ENCODE measurements at places on chromosomes 4 and X. TPM values are rescaled to one million over a fixed set of nuclear protein-coding genes. Genes with fewer than 3 reads are reported as not detected.

DNA sequence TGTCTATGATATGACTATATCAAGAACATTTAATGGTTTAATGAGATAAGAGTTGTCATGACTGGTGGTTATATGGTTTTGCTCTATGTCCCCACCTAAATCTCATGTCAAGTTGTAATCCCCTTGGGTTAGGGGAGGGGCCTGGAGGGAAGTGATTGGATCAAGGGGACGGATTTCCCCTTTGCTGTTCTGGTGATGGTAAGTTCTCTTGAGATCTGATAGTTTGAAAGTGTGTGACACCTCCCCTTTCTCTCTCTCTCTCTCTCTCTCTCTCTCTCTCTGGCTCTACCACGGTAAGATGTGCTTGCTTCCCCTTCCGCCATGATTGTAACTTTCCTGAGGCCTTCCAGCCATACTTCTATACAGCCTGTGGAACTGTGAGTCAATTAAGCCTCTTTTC, 803.4 kb downstream of the TRIML1 start:
- DNase-seq, result no peak

DNA sequence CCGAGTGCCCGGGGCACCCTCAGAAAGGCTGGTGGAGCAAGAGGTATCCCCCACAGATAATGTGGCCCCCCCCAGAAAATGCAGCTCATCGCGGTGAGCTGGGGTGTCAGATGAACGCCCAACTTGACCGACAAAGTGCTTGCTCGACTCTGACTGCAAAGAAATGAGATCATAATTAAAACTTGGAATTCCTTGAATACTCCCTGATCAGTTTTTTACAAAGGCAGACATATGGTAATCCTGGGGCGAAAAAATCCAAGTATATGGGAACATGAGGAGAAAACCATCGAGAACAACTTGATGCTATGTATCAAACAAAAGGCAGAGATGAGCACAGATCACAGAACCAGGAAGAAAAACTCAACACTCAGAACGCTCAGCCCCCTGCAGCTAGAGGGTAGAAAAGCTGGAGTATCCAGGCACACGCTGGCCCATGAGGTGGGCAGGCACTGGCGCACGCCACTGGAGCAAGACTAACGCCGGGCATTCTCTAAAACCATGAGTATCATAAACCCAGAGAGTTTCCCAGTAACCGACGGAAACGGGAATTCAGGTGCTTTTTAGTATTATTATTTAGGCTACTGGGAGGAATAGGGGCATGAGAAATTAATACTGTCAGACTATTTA, 127.3 kb downstream of the AFAP1 start:
- no peak for DNase-seq

DNA sequence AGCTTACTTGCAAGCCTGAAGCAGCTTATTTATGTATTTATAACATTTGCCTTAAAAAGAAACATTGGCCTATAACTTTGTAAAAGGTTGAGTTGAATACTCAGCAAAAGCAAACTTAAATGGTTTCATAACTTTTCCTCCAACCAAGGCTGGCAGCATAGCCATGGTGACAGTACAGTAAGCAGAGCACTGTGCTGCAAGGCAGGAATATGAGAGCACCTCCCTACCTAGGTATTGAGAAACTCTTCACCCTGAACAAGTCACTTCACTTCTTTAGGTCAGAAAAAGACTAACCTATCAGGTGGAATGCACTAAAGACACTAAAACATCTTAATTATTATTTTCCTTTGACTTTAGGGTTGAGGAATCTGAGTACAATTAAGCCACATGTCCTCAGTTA, 63.9 kb upstream of the GYPA start:
- no peak for DNase-seq

GRCh38 chr4:39472396-39472795, 13.5 kb downstream of the LIAS start:
- no peak for DNase-seq

GRCh38 chr4:1446502-1447386, 40.5 kb upstream of the NKX1-1 start:
- DNase-seq, result no peak

The EGF gene
- total RNA-seq, result 0.23 TPM

The FGFBP1 gene
- total RNA-seq, result not detected

The CT45A10 gene
- total RNA-seq, result not detected

The NSD2 gene
- total RNA-seq, result 41.5 TPM

The PCDH11X gene
- total RNA-seq, result 0.62 TPM

The STOX2 gene
- 38.1 TPM for total RNA-seq

The TFE3 gene
- 45.2 TPM for total RNA-seq

Data from ureter (tissue), 1 donor.